Effector memory CD8-positive, alpha-beta T cell (primary cell): ENCODE measurements at places on chromosomes 7 and 10.

DNA sequence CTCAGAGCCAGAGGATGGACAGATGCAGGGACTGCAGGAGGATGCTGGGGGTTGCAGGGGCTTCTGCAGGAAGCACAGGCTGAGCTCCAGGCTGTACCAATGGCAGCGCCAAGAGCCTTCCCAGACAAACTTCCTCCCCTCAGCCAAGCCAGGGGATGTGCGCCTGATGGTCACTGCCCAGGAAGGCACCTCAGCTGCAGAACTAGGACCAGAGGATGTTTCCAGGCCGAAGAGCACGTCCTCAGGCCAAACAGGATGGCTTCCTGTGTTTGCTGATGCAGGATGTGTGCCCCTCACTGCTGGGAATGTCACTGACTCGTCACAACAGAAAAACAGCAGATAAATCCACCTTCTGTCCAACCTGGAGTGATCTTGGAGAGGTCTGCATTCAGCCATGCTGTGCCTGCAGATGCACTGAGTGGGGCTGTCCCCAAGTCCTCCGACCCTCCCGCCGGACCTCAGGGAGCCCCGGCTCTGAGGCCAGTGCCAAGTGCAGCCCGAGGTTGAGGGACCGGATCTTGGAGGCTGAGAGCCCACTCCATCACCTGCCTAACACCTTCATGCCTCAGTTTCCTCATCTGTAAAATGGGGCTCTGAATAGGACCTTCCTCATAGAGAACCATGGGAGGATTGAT lies 152.5 kb upstream of the CHST15 start:
- no peak for DNase-seq

DNA sequence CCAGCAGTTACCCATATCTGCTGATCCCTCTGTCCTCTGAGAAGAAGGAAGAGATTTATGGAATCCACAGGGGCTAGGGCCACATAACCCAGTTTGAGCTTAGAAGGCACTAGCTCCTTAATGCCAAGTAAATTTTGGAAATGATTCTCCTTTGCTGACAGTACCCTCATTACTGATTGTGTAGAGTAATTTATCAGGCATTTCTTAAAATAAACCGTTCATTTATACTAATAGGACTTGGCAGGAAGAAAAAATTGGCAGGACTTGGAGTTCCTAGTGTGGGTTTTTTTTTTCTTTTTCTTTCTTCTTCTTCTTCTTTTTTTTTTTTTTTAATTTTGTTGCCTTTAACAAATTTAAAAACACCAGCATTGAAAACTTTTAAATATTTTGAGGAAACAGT lies 645.7 kb downstream of the SUGCT start:
- DNase-seq = no peak

DNA sequence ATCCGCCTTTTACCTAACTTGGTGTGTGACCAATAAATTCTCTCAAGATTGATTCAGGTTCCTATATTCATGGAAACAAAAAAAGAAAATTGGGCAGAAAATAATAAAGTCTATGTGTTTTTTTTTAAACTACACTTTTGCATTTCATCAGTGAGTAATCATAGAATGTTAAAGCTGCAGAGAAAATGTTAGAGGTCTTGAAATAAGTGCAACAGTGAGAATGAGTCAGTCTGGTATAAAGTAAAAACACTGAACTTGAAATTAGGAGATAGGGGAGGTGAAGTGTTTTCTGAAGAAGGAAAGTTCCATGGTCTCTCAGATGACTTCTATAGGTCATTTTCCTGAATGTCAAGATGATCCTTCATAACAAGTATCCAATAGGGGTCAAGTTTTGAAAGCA lies 202.6 kb upstream of the NRP1 start:
- DNase-seq = no peak

- DNase-seq = no peak
Observed at GRCh38 chr10:109956454-109957091, 33.3 kb upstream of the XPNPEP1 start.

GRCh38 chr7:102205915-102206314 lies 80.8 kb upstream of the SH2B2 start:
- DNase-seq = no peak

GRCh38 chr7:68176974-68177373 lies 1180.3 kb downstream of the TYW1 start:
- no peak for DNase-seq

GRCh38 chr7:116166156-116166555 lies 44.2 kb upstream of the TES start:
- DNase-seq = no peak

DNA sequence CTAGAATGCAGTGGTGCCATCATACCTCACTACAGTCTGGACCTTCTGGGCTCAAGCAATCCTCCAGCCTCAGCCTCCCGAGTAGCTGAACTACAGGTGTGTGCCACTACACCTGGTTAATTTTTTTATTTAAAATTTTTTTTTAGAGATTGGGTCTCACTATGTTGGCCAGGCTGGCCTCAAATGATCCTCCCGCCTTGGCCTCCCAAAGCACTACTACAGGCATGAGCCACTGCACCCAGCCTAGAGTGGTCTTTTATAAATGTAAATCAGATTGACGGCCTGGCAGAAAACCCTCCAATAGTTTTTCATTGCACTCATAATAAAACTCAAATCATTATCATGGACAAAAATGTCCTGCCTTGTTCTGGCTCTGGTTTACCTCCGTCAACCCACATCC lies 201.7 kb upstream of the PLXNA4 start:
- no peak for DNase-seq

DNA sequence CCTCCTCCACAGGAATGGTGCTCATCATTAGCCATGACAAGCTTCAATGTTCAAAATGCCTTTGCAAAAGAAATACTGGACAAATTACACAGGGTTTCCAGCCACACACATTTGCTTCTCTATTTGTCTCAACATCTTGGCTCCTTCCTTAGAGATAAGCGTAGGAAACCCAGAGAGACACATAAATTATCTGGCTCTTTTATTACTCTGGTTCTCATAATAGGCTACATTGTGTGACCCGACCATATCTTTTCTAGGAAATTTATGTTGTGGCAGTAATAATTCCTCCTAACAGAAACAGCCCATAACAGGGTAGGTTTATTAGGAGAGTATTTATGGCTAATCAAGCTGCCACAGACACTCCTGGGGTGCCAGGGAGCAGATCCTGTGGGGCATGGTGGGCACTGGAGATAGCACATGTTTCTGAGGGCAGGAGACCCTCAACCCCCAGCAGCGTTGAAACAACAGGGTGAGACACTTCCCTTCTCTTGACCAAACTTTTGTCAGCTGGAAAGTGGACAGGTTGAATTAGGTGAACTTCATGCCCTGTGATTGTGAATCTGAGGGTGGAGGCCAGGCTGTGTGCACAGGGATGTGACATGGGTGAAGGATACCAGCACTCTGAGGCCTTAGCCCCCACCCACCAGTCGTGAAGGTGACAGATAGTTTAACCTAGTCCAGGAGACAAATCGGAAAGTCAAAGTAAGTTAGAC lies 295.9 kb upstream of the ZNF32 start:
- no peak for DNase-seq

DNA sequence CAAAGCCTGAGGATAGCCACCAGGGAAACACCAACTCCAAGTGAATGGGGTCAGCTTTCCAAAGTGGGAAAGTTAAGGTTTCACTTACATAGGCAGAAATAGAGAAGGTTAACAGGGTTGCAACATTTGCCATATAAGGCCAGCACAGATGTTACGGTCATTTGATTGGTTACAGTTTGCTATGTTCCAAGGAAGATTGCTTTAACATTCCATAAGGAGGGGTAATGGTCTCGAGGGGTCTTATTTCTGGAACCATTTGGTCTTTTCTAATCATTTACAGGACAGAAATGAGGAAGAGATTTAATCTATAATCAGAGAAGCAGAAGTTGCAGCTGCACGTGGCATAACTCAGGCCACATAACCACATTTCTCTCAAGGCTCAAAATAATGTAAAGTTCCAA lies 679.4 kb upstream of the C7orf33 start:
- DNase-seq = no peak

- DNase-seq = no peak
Observed at GRCh38 chr7:94332571-94332970, 62.1 kb upstream of the COL1A2 start.

GRCh38 chr10:31694929-31695837 lies 233.4 kb downstream of the ARHGAP12 start:
- DNase-seq = no peak

DNA sequence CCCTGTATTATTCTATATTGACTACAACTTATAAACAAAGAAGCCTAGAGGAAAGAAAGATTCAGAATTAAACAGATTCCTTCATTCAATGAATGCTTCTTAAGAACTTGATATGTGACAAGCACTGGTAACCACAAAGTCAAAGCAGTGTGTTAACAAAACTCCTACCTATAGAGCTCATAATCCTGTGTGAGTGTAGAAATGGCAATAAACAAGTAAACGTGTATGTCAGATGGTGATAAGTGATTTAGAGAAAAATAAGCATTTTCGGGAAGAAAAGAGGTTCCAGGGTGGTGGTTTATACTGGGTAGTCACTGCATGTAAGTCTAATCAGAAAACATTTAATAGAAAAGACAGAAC lies 141.3 kb downstream of the JMJD1C start:
- DNase-seq = no peak

DNA sequence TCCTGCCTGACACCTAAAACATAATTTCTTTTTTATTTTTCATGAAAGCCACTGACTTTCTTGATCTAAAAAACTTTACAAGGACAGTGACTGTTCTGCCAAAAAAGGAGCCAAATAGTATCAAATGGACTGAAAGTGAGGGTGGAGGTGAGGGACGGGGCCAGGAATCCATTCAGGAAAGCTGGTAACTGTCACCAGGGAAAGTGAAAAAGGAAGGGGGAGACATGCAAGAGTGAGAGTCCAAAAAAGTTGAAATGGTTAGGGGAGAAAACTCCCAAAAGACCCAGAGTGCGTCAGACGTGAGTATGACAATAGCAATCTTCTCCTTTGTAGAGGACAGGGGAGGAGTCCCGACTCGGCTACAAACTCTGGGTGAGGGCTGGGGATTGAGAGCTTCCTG lies 2.9 kb upstream of the PRAP1 start:
- DNase-seq = no peak

DNA sequence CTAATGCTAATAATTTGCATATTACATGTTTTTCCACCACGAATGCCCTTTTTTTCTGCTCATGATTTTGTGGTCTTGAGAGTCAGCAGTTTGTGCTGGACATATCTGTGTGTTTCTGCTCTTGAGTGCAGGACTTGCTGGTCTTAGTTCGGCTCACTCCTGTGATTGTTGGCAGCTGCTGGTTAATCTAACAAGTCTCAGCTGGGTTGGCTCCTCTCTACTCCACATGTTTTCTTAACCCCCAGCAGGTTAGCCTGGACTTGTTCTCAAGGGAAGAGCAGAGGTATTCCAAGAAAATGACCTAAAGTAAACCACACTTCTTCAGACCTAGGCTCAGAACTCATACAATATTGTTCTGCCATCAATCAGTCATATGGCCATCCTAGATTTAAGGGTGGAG lies 1238.9 kb downstream of the XPNPEP1 start:
- no peak for DNase-seq
